Diencephalon (tissue), 1 donor: ENCODE measurements at places on chromosomes 6 and 20. TPM values are rescaled to one million over a fixed set of nuclear protein-coding genes. Genes with fewer than 3 reads are reported as not detected.

Gene OPN5
- not detected for total RNA-seq

Gene SIGLEC1
- total RNA-seq: 0.23 TPM

Gene RSPO3
- total RNA-seq: 3.7 TPM

Gene EYA2
- 3.5 TPM for total RNA-seq

Gene PHACTR2
- total RNA-seq: 26.5 TPM

Gene C6orf163
- total RNA-seq: 6.2 TPM

Gene OR2H1
- total RNA-seq: not detected

Gene VIP
- 3.0 TPM for total RNA-seq

Gene PIGU
- 22.8 TPM for total RNA-seq

Gene POU5F1
- total RNA-seq: not detected

Gene SEL1L2
- total RNA-seq: 0.23 TPM

Gene ENPP3
- total RNA-seq: 1.2 TPM

Gene OR12D3
- not detected for total RNA-seq

Gene CCDC167
- total RNA-seq: 22.1 TPM

Gene DACT2
- total RNA-seq: 4.6 TPM

Gene PRICKLE4
- total RNA-seq: 0.46 TPM

Gene PCK1
- not detected for total RNA-seq

Gene PRND
- total RNA-seq: 3.9 TPM

Gene CST2
- total RNA-seq: not detected

Gene CDK19
- 43.1 TPM for total RNA-seq

Gene PAK5
- total RNA-seq: 33.0 TPM

Gene IL17A
- total RNA-seq: not detected

Gene CUL7
- total RNA-seq: 17.3 TPM

Gene TCF21
- under 0.01 TPM for total RNA-seq
